ENCODE measurements at places on chromosomes 4 and X.
A peak's percentile ranks its signal among the peaks of the same experiment; 100 is the strongest.

- no peak for DNase-seq
These were observed 239.7 kb upstream of the PGRMC2 start for GRCh38 chr4:128527351-128527750.

GRCh38 chrX:77949840-77950239 is 19.6 kb downstream of the PGAM4 start:
- DNase-seq = no peak

DNA sequence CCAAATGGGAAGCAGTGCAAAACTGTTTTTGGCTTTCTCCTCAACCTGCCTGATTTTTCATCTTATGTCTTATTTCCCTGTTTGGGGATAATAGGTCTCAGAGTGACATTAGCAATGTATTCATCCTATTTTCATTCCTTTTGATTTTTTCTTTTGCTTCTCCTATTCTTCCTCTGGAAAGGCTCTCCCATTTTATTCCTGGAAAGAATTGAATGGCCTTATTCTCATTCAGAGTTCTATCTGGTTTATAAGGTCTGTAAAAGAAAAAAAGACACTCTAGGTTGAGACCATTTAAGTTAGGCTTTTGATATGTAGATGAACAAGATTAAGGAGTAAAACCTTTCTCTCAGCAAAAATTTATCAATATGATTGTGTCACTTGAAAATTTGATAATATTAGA is 27.8 kb upstream of the ALB start:
- no peak for DNase-seq

DNA sequence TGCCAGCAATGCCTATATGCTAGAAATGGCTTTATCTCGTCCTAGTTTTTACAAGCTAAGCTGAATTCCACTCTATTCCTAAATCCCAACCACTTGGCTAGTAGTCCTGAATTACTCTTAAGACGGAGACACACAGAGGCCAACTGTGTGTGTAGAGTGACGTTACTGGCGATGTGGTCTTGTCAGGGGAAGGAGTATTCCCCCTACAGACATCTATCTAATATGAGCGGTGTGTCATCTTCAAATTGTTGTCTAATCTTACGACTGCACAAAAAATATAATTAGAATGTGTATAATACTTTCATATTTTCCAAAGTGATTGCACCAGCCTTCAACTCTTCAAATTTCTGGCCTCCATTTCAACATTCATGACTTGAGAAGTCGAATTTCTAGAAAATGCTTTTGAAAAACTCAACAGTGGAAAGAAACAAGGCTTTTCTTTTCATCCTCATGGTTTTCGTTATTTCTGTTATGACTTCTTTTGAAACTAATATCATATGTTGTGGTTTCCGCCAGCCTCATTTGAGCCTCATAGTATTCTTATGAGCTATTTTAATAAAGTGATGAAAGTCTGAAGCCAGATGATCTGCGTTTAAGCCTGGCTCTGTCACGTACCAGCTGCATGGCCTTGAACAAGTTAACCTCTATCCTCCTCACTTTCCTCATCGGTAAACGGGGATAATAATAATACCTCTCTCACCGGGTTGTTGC is 132.3 kb downstream of the SOWAHB start:
- DNase-seq = no peak

DNA sequence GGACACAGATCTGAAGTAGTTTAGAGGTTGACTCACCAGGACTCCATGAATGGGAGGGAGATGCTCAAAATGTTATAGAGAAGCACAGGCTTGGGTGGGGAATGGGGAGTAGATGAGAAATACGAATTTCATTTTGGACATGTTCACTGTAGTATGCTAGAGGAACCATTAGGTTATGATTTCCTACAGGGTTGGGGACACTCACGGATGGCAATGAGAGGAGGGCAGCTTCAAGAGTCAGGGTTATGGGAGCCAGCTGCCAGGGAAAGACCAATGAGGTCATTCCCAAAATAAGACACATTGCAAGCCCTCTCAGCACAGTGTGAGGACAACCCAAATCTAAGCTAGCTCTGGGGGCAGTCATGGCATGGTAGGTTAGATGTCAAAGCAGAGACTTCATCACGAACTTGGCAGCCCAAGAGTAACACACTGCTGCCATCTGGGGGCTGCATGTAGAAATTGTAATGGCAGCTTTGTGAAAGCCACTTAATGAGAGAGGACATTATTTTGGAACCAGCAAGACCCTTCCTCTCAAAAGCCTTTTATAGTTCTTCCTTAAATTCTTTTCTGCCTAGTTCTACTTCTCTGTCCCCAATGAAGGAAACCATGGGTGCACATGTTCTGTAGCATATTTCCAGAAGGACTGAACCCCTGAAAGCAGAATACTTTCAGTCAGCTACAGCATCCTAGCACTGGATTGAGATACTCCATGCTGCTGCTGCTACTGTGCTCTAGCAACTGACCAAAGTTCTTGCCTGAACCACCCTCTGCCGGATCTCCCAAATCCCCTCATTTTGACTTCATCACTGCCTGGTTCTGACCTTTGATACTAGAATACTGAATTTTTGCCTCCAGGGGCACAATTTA is 16.2 kb upstream of the ZCCHC12 start:
- DNase-seq = peak; percentile 16

- no peak for DNase-seq
These were observed 15.0 kb downstream of the FNIP2 start for GRCh38 chr4:158783785-158784184.

- DNase-seq = no peak
These were observed 159.3 kb upstream of the GALNT7 start for GRCh38 chr4:173009129-173009823.

GRCh38 chr4:2596611-2597010 is 60.2 kb downstream of the FAM193A start:
- no peak for DNase-seq

DNA sequence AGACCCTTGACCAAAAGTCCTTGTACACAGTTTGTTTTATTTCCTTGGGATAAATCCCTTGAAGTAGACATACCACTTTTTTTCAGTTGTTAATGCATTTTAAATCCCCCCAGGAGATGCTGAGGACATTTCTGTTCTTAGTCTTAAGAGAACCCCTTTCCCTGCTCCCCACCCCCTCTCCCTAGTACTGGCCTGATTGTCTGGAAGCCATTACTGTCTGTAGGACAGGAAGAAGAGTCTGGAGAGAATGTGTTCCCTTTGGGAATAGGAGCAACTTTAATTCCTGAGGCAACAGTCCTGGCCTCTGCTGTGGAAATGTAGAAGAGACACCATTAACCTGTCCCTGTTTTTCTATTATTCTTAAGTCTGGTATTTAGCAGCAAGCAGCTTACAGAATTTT is 52.3 kb upstream of the TMEM131L start:
- DNase-seq = no peak

GRCh38 chrX:39438603-39439602 is 637.6 kb downstream of the MID1IP1 start:
- DNase-seq = no peak

- no peak for DNase-seq
These were observed 50.0 kb upstream of the FAM9C start for GRCh38 chrX:13094374-13094773.

GRCh38 chr4:176400816-176401461 is 81.2 kb downstream of the SPCS3 start:
- no peak for DNase-seq

DNA sequence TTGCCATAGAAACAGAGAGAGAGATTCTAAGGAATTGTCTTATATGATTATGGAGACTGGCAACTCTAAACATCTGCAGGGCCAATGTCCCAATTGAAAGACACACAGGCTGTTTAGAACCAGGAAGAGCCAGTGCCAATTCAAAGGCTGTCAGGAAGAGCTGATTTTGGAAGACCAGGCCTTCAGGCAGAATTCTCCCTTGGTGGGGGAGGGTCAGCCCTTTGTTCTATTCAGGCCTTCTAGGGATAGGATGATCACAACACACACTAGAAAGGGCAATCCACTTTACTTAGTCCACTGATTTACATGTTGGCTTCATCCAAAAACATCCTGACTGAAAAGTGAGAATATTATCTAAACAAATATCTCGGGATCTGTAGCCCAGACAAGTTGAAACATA is 15.2 kb downstream of the C4orf46 start:
- no peak for DNase-seq

DNA sequence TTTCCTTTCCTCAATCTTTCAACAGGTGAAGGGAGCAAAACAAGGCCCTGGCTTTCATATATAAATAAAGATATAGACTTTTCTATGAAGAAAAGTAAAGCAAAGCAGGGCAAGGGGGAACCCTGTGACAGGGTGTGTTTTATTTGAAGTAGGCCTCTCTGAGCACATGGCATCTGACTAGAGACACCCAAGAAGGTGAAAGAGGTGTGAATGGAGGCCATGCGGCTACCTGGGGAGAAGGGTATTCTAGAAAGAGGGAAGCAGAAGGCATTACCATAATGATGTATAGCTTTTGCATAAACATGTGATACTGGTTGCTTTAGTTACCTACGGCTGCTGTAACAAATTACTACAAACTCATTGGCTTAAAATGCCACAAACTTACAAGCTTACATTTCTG is 75.8 kb downstream of the DHX15 start:
- DNase-seq = no peak

DNA sequence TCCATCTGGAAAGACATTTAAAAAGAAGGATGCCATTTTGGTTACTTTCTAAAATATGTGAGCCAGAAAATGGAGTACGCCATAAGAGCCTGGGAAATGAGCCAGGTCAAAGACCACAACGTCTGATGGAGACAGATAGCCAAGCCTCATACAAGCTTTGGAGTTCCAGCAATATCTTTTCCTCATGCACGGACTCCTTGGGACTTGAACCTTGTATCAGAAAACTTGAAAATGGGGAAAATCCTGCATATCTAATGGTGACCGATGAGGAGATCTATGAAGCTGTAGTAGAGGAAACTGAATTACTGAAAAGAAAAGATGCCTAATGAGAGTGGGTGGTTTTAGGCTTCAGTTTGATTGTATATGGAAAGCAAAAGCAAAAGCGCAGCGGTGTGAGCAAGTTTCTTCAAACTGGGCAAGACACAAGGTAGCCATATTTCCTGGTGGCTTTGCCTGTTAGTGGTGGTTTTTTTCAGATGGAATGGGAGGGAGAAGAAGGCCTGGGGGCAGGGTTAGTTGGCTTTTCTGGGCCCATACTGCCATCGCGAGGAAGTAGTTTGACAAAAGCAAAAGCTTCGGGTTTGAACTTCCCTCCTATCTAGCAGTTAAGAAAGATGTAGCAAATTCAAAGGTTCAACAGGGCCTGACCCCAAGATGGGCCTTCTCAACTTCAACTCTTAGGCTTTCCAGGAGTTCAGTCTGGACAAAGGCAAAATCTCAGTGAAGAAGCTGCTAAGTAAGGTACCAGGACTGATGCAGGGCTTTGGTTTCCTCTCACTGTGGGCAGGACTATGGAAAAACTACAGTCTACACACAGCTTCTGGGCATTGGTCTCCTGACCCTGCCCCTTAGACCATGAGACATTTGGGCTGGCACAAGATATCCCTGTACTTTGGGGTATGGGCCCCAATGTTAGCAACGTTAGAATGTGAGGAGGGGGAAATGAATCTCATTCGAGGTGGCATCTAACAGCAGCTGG is 210.0 kb upstream of the STK26 start:
- peak; percentile 57 for DNase-seq

DNA sequence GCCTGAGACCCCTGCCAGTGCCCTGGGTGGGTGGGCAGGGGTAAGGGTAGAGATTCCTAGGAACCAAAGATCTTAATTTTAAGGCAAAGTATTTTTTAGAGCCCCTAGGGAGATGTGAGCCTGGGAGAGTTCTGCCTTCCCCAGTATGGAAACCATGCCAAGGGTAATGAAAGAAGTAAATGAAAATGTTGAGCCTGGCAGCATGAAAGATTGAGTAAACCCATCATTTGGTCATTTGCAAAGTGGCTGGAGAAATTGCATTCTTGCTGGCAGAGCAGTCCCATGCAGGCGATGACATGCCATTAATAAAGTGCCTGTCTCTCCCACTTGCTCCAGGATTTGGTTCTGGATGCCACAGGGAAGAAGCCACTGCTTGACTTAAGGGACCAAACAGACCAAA is 60.7 kb upstream of the GPC4 start:
- no peak for DNase-seq

- no peak for DNase-seq
These were observed 10.9 kb downstream of the USP38 start for GRCh38 chr4:143195581-143195980.

All from activated CD4-positive, alpha-beta T cell treated with anti-CD3 and anti-CD28 coated beads, Interleukin-2, amount 50 U/mL, for 24 hours (primary cell).